ENCODE measurements at places on chromosomes 1 and 21.
A peak's percentile ranks its signal among the peaks of the same experiment; 100 is the strongest.

DNA sequence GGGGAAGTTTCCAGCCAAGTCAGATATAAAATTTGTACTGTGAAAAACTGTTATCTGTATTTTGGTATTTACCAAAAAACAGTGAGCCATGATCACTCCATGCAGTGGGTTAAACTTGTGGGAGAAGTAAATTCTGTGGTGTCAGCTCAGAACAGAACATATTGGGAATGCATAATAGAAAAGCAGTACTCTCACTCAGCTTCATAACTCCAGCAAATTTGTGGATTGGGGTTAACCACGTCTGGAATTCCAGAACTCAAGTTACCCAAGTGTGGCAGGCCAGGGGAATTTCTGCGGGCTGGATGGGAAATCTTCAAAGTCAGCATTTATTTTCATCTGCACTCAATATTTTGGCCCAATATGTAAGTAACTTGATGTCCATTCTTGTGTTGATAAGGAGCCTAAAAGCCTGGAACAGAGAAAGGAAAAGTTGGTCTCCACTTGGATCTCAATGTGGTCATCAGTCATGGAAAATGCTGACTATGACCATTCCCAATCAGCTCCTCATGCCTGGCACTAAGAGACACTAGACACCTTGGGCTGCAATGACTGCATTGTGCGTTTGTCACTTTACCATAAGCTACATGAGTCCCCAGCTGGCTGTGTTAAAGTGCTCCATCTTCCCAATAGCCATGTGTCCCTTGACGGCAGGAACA is 39.1 kb upstream of the ENAH start:
- no peak for DNase-seq

DNA sequence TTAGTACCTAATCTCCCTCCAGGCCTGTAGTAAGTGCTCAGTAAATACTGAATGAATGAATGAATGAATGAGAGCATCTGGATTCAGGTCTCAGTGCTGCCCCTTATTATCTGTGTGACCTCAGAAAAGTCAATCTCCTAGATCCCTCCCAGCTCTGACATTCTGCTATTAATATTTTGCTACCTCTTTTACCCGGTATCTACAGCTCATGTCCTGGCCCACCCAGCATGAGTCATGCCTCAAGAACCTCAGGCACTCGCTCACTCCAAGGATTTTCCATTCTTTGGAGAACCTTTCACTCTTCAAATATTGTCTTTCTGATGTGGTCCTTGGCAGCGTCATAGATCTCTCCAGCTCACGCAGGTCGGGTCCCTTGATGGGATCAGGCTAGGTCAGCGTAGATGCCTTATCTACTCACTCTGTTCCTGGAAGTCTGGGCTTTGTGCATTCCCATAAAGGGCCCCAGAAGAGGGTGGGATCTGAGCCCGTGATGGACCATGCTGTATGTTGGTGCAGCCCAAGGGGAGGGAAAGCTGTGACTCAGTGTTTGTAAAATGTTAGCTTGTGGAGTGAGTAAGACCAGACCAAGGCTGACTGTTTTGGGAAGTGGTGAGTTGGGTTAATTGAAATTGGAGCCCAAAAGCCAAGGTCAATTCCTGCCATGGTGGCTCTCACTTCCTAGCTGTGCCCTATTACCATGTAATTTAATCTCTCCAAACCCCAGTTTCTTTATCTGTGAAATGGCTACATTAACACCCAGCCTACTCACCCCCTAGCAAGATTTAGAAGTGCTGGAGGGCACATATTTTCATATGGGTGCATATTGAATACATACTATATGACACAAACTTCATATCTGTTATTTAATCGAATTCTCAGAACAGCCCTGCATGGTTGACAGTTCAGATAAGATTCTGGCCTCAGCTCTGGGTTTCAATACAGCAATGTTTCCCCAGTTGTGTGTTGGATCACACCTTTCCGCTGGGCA is 214.1 kb upstream of the USP24 start:
- DNase-seq = peak; percentile 73

DNA sequence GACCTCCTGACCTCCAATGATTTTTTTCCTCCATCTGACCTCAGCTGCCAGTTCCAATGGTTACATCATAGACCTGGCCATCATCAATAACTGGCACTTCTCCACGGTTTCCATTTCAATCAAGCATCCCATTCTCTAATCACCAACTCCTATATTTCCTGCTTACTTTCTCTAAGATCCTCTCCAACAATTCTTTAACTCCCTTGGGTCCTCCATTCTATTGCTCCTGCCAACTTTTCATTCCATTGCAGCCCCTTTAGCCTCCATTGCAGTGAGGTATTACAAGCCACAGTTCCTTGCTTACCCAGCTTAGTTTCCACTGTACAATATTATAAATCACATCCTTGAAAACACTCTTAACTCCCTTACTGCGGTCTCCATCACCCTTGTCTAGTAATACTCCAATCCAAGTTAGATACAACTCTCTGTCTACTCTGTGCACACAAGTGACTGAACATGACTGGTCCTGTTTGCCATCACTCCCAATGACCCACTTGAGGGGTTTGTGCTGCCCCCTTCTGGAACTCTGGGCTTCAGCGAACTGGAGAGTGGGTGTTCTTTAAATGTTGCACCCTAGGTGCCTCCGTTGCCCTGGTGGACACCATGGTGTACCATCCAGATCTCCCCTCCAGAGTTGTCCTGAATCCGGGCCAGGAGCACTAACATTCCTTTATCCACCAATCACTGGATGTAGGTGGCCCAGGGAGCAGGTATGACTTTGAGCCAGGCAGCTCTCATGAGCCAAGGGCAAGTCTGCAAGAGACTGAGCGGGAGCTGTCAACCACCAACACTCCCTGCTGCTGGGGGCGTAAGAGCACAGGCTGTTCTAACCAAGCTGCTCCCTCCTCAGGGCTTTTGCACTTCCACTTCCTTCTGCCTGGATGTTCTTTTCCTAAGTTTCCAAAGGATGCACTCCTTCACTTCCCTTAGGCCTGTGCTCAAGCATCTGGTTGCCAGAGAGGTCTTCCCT is 3.7 kb upstream of the FNDC7 start:
- DNase-seq = no peak

DNA sequence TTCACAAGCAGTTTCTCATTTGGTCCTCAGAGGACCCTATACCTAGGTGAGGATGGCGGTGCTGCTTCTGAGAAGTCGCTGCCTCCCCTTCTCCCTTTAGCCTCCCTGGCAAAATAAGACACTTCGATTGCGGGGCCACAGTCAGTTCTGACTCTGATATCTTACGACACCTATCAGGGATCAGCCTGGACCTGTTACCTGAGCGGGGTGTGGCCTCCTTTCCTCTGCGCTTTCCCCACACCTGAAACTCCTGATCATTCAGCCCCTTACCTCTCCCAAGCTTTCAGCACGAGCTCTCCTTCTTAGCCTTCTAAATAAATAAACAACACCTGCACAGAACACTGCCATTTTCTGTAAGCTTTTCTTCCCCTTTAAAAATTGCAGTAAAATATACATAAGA is 24.6 kb upstream of the GPR137B start:
- DNase-seq = no peak

- no peak for DNase-seq
Observed at GRCh38 chr1:19322481-19322880, 10.4 kb downstream of the SLC66A1 start.

- no peak for DNase-seq
Observed at GRCh38 chr21:32320059-32320458, 21.4 kb downstream of the MRAP start.

DNA sequence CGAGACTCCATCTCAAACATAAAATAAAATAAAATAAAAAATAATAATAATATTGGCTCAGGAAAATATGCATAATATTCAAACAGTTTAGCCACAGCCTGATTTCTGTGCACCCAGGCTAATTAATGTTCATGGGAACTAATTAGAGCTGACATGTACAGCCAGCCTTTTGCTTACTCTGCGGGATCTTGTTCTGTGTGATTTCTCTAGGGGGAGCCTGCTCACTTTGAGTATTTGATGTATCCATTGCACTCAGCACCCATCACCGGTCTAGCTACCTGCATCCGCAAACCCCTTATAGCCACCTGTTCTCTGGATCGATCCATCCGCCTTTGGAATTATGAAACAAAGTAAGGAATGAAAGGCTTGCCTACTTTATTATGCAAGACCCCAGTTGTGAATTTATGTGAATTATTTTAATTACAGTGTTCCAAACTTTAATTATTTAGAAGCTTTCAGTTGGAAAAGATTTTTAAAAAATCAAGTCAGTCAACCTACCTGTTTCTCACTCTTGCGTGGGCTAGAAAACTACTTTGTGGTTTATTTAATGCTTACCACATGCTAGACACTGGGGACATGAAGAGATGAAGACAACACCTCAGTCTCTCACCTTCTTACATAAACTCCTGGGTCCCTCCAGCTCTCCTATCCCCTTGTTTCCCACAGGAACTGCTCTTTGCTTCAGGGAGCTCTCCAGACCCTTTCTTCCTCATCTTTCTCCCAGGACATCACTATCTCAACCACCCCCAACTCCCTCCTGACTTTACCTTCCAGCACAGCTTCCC is 25.4 kb downstream of the CFAP57 start:
- no peak for DNase-seq

DNA sequence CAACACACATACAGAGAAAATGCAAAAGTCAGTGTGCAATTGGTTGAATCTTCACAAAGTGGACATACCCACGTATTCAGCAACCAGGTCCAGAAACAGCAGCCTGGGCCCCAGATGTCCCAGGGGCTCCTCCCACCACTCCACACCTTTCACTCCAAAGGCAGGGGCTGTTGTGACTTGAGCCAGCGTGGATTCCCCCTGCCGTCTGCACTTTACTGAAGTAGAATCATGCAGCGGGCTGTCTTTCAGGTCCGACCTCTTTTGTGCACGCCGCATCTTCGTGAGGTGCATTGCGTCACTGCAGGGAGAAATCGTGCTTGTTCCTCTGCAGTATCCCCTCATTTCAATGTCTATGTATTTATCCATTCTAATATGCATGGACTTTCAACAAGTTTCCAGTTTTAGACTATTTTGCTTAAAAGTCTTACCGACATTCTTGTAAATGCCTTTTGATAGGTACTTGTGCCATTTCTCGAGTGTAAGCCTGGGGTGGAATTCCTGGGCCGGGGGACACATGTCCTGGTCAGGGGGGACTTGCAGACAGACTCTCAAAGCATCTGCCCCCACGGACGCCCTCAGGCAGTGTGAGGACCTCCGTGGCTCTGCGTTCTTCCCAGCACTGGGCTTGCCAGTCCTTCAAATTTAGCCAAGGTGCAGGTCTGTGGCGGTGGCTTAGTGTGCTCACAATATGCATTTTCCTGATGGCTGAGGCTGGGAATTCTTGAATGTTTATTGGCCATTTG is 29.3 kb upstream of the ACTRT2 start:
- DNase-seq = no peak

DNA sequence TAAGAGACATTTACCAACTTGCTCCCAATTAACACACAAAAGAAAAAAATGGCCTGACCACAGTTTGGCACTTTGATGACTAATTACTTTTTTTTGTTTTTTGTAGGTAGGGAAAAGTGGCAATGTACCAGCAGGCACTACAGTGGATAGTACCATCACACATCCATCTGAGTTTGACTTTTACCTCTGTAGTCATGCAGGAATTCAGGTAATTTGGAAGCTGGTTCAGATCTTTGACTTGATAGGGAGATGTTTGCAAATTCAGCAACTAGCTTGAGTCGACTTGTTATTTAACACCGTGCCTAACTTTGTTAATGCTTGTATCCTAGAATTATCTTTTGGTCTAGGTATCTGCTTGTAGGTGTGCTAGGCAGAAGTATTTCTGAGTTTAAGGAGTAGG is 33.0 kb upstream of the AGO1 start:
- DNase-seq = no peak

GRCh38 chr1:70277875-70278274 is 56.7 kb downstream of the SRSF11 start:
- DNase-seq = no peak

- DNase-seq = no peak
Observed at GRCh38 chr1:84246213-84246612, 55.3 kb upstream of the SAMD13 start.

- DNase-seq = no peak
Observed at GRCh38 chr1:11339346-11340232, 66.6 kb downstream of the UBIAD1 start.

- no peak for DNase-seq
Observed at GRCh38 chr1:170682169-170682568, 18.2 kb downstream of the PRRX1 start.

- no peak for DNase-seq
Observed at GRCh38 chr1:192973202-192973601, 86.0 kb downstream of the UCHL5 start.

- DNase-seq = no peak
Observed at GRCh38 chr1:56522680-56523079, 56.7 kb downstream of the PLPP3 start.

GRCh38 chr1:73626326-73626725 is 571.6 kb downstream of the LRRIQ3 start:
- DNase-seq = no peak

GRCh38 chr21:17786071-17786850 is 32.9 kb downstream of the C21orf91 start:
- DNase-seq = no peak

DNA sequence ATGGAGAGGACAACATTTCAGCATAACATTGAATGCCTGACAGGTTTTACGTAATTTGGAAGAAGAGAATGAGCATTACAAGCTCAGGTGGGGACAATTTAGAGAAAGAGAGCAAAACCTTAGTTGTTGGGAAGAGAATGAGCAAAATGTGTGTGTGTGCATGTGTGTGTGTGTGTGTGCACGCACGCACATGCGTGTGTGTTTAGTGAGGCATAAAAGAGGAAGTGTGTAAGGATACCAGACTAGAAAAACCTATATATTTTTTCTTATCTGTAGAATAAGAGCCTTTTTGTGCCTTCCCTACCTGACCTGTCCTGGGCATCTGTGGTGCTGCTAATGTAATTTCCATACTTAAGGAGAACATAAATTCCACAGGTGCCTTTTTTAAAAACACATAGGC is 99.0 kb upstream of the PLXNA2 start:
- DNase-seq = no peak

GRCh38 chr1:20588634-20589225 is at the start of gene CDA:
Gene CDA, plus strand, starts transcription at chr1:20589097. Its CDS starts 33 bp downstream, at chr1:20589130.
- no peak for DNase-seq

GRCh38 chr1:156643778-156644092 is 1.8 kb downstream of the BCAN start:
- no peak for DNase-seq

DNA sequence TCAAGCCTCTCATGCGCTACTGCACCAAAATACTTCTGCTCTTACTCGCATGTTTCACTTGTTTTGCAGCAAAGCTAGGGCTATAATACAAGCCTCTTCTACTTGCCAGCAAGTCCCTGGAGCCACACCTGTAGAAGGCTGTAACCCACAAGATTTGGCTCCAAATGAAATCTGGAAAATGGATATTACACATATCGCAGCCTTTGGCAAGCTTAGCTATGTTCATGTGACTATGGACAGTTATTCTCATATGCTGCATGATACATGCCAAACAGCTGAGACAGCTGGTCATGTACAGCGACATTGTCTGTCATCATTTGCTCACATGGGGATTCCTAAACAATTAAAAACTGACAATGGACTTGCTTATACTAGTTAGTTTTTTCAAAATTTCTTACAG is 270.3 kb downstream of the COL11A1 start:
- no peak for DNase-seq

Data from H54 (cell line).